ENCODE measurements at places on chromosomes 13 and 19.

DNA sequence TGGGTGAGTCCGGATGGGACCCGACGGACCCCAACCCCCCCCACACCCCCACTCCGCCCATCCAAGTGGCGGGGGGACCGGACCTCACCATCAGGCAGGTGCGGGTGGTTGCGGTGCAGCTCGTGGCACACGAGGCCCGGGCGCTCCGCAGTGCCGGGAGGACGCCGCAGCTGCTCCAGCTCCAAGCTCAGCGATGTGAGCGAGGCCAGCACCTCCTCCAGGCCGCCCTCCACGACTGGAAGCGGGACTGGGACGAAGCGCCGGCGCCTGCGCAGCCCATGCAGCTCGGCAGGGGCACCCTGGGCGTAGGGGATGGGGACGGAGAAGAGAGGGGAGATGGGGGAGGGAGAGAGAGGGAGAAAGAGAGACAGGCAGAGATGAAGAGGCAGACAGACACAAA lies 30.1 kb upstream of the OLFM2 start:
- DNase-seq, result no peak

GRCh38 chr13:37869506-37869755 lies 141 bp downstream of the TRPC4 start:
- no peak for DNase-seq

GRCh38 chr19:398719-399118 lies 10.2 kb downstream of the C2CD4C start:
- DNase-seq, result no peak

- DNase-seq, result no peak
Observed at GRCh38 chr13:112444416-112445399, 68.6 kb downstream of the SPACA7 start.

DNA sequence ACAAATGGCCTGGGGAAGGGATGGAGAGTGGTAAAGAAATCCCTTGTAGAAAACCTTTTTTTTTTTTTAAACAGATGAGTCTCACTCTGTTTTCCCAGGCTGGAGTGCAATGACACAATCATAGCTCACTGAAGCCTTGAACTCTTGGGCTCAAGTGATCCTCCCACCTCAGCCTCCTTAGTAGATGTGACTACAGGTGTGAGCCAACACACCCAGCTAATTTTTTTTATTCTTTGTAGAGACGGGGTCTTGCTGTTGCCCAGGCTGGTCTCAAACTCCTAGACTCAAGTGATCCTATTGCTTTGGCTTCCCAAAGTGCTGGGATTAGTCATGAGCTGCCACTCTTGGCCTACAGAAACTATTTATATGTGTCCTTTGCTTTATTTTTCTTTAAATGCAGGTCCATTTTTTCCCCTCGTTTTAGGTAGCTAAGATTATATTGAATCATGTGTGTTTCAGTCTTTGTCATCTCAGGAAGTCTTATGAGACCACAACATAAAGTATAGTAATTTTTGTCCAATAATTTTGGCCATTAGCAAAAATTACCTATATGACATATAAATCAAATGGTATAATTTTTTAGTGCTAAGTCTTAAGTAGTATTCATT lies 10.5 kb downstream of the LPAR6 start:
- DNase-seq, result no peak

GRCh38 chr13:85725433-85725832 lies 73.8 kb downstream of the SLITRK6 start:
- no peak for DNase-seq

DNA sequence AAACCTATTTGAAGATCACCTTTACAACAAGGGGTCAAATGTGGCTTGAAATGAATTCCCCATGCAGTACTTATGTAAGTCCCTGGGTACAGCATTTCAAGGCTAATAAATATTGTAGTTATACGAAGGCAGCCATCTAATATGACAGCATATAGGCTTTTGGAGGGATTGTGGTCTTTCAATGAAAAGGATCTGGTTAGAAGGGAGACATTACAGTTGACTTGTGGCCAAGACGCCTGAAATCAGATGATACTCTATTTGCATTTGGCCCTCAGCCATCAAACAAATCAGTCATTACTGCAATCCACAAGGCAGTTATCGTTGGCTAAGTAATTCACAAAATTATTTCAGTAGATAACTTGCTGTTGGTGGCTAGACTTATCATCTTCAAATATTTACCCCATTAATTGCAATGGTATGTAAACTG lies 242.7 kb downstream of the DCLK1 start:
- DNase-seq, result no peak

GRCh38 chr13:24272452-24273161 lies 36.8 kb upstream of the C1QTNF9 start:
- DNase-seq, result no peak

DNA sequence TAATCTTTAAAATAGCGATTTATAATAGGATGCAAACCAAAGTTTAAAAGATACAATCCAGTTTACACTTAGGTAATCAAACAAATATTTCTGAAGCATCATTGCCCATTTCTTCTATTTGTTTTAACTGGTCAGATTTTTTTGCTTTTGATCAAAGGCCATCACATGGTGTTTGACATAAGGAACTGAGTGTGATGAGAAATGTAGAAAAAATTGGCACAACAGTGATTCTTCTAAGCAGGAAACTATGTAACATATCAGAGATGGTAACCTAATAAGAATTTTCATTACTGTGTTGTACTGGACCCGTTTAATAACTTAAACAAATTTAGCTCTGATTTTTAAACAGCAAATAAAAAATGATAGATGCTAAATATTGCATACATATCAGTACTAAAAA lies 644.7 kb upstream of the KLF12 start:
- no peak for DNase-seq

- DNase-seq, result no peak
Observed at GRCh38 chr13:78881751-78882150, 222.8 kb upstream of the OBI1 start.

GRCh38 chr13:84279166-84279565 lies 396.9 kb upstream of the SLITRK1 start:
- DNase-seq, result no peak

DNA sequence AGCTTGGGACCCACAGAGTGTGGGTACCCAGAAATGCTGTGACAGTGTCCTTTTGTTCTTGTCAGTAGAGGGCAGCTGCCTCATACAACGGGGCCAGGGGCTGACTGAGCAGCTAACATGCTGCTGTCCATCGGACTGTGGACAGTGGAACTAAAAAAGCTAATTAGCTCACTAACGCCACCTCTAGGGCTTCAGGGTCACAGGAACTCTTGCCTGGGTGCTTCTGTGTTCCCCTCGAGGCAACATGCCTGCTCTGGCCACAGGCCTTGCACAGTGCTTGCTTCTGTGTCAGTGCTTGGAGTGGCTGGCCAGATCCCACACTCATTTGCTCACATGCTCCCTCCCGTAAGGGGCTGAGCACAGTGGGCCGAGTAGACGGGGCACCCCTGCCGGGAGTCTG lies 377.0 kb downstream of the OLFM4 start:
- no peak for DNase-seq

DNA sequence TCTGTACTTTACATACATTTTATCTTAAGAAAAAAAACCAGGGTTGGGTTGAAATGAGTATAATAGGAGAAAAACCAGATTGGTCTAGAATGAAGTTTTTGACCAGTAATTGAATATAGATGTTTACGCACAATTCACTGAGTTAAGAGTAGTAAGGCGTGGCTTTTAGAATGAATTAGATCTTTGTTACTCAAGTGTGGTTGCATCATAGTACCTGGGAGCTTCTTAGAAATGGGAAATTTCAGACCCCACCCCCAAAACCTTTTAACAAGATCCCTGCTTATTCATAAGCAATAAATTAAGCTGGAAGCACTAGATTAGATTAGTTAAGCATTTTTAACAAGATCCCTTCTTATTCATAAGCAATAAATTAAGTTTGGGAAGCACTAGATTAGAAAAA lies 28.7 kb upstream of the LMO7 start:
- DNase-seq, result no peak

GRCh38 chr19:51873097-51873496 lies 14.7 kb downstream of the ZNF577 start:
- DNase-seq, result no peak

GRCh38 chr19:39807846-39808364 lies 26.1 kb downstream of the DYRK1B start:
- no peak for DNase-seq

GRCh38 chr19:10654610-10655456 lies 687 bp downstream of the ILF3 start:
- DNase-seq, result no peak

DNA sequence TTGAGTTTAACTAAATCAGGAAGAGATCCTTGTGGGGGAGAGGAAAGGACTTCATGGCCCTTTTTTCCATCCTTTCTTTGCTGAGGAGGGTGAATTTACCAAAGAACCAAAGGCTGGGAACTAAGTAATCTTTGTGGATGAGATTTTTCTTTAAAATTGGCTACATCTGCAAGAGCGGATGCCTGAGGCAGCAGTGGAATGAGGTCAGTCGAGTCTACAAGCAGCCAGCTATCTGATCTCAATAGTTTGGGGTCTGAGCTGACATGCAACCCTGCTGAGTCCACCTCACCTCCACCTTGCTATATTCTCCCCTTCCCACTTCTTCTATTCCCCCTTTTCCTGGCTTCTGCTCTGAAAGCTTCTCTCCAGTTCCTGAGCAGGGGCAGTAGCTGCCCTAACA lies 3.6 kb upstream of the DNAJC15 start:
- no peak for DNase-seq

DNA sequence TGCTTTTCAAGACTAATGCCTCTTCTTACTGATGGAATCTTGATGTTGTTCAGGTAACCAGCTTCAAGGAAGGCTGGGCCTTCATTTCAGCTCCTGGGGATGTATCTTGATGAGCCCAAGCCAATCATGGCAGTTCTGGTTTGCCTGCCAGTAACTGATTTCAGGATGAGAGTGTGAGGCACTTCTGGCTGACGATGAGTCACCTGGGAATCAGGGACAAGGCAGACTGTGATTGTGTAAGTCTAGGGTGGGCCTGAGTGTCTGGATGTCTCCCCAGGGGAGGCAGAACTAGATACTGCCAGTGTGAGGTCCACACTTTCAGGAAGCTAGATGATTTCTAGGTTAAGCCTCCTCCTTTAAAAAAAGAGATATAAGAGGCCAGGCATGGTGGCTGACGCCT lies 77.3 kb upstream of the KL start:
- DNase-seq, result no peak

DNA sequence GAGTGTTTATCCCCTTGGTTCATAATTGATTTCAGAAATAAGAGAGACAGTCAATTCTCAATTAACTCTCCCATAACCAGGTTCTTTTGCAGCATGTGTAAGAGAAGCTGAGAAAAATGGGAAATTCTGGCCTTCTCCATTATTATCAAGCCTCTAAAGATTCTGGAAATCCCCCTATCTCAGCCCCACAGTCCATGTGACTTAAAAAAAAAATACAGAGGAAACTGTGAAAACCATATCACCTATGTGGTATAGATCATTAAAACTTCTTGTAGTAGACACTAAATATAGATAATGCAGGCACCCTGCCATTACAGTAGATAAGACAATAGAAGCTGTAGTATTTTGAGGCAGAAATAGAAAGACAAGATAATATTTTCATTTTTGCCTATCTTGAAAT lies 34.3 kb upstream of the SOHLH2 start:
- no peak for DNase-seq

- DNase-seq, result no peak
Observed at GRCh38 chr19:51127755-51128154, 3.0 kb downstream of the SIGLEC9 start.

DNA sequence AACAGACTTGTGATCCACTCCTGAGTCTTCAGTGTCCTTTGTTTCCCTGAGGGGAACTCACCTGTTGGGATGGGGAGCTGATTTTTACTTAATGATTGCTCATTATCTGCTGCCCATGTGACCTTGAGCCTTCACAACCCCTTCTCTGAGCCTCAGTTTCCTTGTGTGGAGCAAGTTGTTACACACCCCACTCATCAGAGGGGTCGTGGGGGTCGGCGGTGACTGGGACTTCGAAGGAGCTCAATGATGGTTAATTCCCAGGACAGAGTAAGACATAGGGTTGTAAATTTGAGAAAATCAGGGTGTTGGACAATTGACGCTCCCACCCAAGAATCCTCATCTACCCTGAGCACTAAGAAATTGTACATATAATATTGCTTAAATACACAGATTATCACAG lies 13.5 kb downstream of the LILRA5 start:
- DNase-seq, result no peak

GRCh38 chr19:18137657-18138339 lies 15.2 kb upstream of the PIK3R2 start:
- no peak for DNase-seq

DNA sequence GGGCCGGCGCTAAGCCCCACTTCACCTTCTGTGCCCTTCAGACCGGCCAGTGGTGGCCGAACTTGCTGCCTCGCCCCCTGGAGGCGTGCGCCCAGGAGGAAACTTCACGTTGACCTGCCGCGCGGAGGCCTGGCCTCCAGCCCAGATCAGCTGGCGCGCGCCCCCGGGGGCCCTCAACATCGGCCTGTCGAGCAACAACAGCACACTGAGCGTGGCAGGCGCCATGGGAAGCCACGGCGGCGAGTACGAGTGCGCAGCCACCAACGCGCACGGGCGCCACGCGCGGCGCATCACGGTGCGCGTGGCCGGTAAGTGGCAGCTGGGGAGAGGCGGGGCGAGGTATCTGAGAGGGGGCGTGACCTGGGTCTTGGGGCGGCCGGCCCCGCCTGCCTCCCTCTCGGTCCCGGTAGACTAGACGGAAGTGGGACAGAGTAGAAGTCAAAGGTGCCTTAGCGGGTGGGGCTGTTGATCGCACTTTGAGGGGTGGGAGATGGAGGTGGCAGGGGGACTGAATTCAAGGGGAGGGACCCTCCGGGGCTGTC lies 5.6 kb downstream of the ICAM5 start:
- no peak for DNase-seq

DNA sequence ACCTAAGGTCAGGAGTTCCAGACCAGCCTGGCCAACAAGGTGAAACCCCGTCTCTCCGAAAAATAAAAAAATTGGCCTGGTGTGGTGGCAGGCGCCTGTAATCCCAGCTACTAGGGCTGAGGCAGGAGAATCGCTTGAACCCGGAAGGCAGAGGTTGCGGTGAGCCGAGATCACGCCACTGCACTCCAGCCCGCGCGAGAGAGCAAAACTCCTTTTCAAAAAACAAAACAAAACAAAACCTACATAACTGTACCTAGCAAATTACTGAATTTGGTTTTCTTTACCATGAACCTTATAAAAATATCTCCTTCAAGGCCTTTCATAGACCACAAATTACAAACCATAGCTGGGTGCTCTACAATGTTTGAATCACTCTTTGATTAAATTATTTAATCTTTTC lies 760 bp downstream of the ZNF91 start:
- no peak for DNase-seq
